ENCODE measurements at places on chromosomes 3 and 15.

- DNase-seq, result no peak
Measured at GRCh38 chr15:54082836-54083492, 104.7 kb downstream of the UNC13C start.

- DNase-seq, result no peak
Measured at GRCh38 chr3:11350374-11350773, 78.2 kb downstream of the ATG7 start.

GRCh38 chr15:88695101-88695500 lies 56.3 kb downstream of the ISG20 start:
- no peak for DNase-seq

- DNase-seq, result no peak
Measured at GRCh38 chr15:65371976-65372786, 5.6 kb downstream of the IGDCC3 start.

- DNase-seq, result no peak
Measured at GRCh38 chr3:175238801-175239200, 379.7 kb downstream of the NAALADL2 start.

- no peak for DNase-seq
Measured at GRCh38 chr3:22439626-22440025, 688.6 kb upstream of the ZNF385D start.

DNA sequence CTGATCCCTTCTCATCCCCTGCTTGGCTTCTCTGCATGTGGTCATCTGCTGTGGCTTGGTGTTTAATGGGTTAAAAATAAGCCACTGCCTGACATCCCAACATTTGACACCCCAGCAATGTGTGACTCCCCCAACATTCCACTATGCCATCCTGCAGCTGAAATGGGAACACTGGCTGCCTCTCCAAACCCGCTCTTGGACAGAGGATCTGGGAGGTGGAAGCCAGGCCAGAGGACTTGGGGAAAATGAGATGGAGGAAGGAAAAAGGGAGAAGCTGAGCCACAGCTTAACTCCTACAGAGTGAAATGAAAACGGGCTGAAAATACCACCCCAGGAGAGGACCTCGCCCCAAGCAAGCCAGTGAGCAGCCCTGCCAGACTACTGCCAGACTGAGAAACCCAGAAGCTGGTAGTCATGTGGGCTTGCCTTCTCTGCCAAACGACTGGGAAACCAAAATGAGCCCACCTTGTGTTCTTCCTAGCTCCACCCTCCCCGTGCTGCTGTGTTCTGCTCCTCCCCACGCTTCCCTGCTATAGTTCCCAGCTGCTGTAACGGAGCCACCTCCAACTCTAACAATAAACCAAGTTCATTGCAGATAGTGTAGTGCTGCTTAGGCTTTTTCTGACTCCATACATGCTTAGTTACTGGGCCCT lies 13.7 kb downstream of the MAP1A start:
- no peak for DNase-seq

GRCh38 chr15:82103468-82103867 lies 57.6 kb upstream of the MEX3B start:
- DNase-seq, result no peak

DNA sequence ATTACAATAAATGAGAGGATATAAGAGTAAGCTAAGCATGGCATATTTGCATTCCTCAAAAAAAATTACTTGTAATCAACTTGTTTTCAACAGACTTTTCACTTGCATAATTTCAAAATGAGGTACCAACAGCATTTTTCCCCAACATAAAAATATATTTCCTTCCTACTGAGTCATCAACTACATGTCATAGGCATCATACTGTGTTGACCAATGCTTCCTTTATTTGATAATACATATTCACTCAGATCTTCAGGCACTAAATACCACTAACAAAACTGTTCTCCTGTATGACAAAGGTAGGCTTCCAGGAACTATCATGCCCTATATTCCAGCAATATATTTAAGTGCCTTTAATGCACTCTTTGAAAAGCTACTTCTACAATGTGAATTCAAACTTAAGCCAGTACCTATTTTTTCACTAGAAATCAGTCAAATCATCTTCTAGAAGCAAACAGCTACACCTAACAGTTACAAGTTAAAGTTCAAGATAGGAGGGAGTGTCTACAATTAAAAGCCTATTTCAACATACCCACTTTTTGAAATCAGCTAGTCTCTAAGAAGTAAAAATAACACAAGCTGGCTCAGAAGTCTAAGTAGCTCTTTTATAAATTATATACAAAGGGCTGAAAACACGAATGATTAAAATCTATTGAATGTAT lies 11.3 kb downstream of the ADAM10 start:
- no peak for DNase-seq

- no peak for DNase-seq
Measured at GRCh38 chr3:168060317-168060716, 35.4 kb downstream of the GOLIM4 start.

DNA sequence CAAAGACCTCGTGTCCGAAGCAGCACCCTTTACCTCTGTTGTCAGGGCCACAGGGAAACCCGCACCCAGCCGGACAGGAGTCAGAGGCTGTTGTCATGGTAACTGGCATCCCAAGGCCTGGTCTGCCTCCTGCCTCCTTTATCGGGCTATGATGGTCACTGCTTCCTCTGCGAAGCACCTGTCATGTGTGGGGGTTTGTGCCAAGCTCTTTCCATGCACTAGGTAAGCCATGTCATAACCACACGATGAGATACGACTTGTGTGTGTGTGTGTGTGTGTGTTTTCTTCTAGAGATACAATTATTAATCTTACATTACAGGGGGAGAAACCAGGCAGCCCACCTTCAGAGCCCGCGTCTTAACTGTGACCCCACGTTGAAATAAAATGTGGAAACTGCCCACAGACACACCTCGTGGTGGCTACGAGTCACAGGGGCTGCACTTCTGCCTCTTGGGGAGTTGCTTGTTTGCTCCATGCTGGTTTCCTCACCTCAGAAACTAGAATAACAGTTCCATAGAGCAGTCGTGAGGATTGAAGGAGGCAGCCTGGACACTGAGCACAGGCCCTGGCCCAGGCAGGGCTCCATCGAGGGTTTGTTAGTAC lies 18.0 kb downstream of the ZDHHC19 start:
- no peak for DNase-seq

DNA sequence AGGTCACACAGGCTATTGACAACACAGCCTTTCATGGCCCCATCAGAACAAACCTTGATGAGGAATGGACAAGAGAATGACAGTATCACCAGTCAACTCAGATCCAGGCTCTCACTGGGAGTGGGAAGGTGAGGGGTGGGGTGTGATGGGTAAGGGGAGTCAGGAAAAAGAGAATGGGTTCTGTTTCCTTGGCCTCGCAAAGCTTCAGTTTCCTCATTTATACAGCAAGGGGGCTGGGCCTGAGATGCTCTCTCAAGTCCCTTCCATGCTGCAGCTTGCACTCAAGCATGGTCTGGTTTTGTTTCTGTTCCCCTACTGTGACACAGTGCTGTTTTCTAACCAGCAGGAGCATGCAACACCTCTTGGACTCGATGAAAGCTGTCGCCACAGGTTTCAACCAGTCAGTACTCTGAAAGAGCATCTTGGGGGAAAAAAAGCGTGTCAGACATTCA lies 65.7 kb upstream of the IL12A start:
- DNase-seq, result no peak

GRCh38 chr3:8413337-8413926 lies 88.2 kb upstream of the LMCD1 start:
- DNase-seq, result no peak

GRCh38 chr3:15181963-15182362 lies 24.1 kb upstream of the CAPN7 start:
- no peak for DNase-seq

DNA sequence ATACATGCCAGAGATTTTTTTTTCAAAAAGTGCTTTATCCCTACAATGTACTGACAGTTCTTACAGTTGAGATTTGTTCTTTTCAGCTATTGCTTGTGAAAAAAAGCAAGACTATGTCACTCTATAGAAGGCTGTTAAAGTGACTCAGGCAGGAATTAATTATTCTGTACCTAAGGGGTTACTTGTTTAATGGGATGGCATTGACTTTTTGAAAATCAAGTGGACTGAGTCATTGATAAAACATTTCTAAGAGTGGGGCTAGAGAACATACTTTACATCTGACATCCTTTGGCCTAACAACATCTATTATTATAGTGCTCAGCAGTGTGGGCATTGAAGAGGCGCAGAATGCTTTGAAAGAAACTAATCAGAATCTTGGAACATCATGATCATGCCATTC lies 34.3 kb downstream of the INTS14 start:
- no peak for DNase-seq

DNA sequence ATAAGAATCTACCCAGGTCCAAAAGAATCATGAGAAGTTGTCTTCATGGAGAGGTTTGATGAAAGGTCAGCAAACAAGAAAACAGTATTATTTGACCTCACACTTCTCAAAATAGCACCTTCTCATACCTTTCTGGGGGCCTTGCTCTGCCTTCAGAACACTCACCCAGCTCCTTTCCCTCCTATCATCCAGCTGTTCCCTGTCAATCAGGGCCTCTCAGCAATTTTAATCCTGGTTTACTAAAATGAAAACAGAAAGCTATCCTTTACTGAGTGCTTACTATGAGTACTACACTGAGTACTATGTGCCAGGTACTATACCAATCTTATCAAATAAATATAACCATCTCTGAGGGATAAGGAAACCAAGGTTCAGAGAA lies 138.6 kb downstream of the GAP43 start:
- DNase-seq, result no peak

DNA sequence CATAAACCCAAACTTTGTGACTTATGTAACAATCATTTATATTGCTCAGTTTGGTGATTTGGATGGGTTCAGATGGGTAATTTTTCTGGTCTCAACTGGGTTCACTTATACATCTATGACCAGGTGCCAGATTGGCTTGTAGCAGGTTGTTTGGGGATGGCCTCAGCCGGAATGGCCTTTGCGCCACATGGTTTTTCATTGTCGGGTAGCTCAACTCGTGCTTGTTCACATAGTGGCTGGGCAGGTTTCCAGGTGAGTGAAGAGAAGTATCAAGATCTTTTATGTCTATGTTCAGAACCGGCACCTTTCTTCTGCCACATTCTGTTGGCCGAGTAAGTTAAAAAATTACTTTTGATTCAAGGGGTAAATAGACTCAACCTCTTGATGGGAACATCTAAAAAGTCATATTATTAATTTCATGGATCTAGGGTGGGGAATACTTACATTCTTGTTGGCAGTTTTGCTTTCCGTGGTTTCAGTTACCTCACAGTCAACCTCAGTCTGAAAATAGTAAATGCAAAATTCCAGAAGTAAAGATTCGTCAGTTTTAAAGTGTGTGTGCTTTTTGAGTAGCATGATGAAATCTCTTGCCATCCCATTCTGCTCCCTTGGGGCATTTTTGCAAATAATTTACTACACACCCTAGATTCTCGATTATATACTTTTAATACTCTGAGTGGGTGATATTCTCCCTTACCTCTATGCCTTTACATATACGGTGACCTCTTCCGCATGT lies 745.7 kb upstream of the CCDC54 start:
- DNase-seq, result no peak

- DNase-seq, result no peak
Measured at GRCh38 chr3:41208507-41209220, 9.4 kb downstream of the CTNNB1 start.

DNA sequence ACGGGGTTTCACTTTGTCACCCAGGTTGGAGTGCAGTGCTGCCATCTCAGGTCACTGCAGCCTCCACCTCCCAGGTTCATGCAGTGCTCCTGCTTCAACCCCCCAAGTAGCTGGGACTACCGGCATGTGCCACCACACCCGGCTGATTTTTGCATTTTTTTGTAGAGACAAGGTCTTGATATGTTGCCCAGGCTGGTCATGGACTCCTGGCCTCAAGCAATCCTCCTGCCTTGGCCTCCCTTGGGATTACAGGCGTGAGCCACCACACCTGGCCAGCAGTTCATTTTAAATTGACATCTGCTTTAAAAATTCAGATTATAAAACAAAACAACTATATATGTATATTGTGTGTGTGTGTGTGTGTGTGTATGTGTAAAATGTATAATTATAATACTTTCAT lies 38.3 kb downstream of the CALML4 start:
- no peak for DNase-seq

DNA sequence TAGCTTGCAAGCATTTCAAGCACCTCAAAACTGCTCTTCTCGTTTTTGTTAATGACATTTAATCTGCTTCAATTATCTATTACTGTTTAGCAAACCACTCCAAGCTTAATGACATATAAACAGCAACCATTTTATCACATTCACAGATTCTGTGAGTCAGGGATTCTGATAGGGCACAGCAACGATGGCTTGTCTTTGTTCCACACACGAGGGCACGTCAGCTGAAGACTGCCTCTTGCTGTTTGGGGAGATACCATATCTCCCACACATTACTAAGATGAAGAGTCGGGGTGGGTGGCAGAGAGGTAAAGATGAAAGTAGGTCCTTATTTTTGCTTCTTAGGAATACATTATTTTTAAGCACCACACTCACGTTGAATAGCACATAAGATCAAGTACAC lies 19.3 kb downstream of the CPOX start:
- no peak for DNase-seq

DNA sequence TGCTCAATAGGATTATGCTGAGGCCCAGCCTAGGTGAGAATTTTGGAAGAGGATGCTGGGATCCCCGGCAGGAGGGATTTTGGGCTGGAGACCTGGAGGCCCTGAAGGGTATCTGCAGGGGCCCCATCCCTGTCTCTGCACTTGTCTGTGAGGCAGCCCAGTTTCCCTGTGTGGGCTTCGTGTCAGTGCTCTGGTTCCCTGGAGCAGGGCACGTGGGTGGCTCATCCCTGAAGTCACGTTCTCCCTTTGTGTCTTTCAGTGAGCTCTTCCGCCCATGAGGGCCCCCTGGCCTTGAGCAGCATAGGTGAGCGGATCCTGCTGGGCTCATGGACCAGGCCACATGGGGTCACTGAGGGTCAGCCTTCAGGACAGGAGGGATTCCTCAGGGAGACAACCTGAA lies 217.9 kb downstream of the SNRPN start:
- no peak for DNase-seq

- DNase-seq, result no peak
Measured at GRCh38 chr3:182786564-182787196, 6.6 kb upstream of the ATP11B start.

GRCh38 chr15:89898614-89899294 lies 5.0 kb upstream of the AP3S2 start:
- no peak for DNase-seq

GRCh38 chr15:79025201-79025600 lies 65.4 kb downstream of the RASGRF1 start:
- no peak for DNase-seq

GRCh38 chr3:78912687-78913086 lies 855.1 kb downstream of the ROBO1 start:
- DNase-seq, result no peak

DNA sequence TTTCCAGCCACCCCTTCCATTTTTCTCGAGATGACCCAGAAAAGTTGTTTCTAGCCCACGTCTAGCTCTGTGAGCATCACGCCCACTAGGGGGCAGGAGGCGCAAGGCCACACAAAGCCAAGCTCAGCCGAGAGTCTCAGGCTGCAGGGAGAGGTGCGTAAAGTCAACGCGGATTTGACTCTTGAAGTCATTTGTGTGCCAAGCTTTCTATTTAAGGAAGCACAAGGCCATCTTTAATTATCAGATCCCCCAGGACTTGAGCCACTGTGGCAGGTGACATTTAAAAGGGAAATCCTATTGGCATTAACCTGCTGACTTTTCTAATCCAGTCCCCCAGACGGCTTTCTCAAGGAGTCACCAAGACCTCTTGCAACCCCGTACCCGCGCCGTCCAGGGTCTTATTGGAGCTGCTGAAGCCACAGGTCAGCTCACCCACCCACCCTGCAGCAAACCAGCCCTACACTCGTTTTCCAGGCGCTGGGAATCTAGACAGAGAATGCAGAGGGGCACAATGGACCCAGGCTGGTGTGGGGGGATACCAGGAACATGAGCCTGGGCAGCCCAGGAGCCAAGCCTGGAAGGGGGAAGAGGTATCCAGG lies 62.1 kb downstream of the CAPN7 start:
- DNase-seq, result peak; percentile 67

Measured in activated naive CD8-positive, alpha-beta T cell treated with anti-CD3 and anti-CD28 coated beads, Interleukin-2, amount 50 U/mL, for 16 hours (primary cell).